ENCODE measurements at places on chromosomes 16 and 17. TPM values are rescaled to one million over a fixed set of nuclear protein-coding genes. Genes with fewer than 3 reads are reported as not detected.

Gene CNTNAP4
- not detected for total RNA-seq

Gene GAS7
- total RNA-seq: 0.33 TPM

Gene MAPT
- 1.5 TPM for total RNA-seq

Gene CCDC154
- 0.52 TPM for total RNA-seq

Gene EME1
- 15.6 TPM for total RNA-seq

Gene BCAR1
- total RNA-seq: 82.8 TPM

Gene MLST8
- 59.3 TPM for total RNA-seq

Gene TPSD1
- 0.03 TPM for total RNA-seq

Gene PRAC2
- not detected for total RNA-seq
